ENCODE measurements at places on chromosomes 4 and X.

- DNase-seq: no peak
These were observed 80.7 kb upstream of the PSAPL1 start for GRCh38 chr4:7515390-7515902.

DNA sequence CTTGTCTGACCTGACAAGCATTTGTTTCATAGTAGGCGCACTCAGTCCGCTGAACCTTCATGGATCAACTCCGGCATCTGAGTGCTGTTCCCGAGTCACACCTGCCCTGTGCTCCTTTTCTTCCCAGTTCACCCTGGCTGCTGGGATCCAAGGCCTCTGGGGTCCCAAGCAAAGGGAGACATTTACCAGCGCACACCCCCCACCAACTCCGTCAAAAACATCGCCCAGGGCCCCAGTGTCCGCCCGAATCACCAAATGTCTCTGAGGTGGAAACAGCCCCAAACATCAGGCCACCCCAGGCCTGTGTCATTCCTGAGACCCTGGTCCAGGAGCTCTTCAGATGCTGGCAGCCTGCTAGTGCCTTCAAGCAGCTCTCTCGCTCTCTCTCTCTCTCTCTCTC lies 5.1 kb downstream of the BLOC1S4 start:
- no peak for DNase-seq

DNA sequence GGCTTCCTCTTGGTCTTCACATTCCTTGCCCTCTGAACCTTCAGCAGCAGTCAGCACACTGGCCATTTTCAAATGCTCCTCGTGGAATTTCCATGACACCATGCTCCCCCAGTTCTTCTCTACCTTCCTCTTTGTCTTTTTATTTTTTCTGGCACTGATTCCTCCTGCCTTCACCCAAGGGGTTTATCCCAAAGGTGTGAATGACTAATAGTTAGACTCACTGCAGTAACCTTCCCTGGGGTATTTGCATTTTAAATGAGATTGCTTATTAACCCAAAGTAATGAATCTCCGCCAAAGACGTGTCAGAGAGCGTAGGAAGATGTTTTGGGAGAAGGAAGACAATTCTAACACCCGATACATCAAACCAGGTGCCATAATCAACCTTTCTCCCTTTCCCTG lies 36.2 kb downstream of the CD40LG start:
- DNase-seq: no peak

DNA sequence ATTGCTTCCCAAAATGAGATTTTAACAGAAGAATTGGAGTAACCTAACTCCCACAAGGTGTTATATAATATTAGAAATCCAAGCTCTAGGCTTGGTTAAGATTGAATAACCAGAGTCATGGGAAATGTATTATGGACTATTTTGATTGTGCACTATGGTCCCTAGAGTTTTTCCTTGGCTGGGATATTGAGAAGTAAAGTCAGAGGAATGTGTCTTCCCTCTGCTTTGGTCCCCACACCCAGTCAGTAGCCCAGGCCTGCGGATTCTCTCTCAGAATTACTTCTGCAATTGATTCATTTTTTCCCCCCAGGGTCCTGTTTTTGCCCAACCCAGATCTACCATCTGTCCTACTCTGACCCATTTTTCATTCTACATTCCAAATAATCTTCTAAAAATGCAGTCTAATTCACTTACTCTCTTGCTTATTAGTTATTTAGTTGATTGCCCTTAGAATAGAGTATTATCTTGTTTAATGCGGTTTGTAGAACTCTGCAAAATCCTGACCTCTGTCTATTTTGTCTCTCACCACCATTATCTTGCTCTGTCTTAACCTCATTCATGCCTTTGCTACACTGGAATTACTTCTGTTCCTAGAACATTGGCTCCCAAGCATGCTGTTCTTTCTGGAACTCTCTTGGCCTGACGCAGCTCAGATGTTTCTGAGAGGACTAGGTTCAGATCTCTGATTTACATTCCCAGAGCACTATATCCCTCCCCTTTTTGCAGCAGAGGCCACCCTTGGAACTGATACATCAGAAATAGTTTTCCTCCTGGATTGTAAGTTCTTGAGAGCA lies 23.6 kb downstream of the GUCY1A1 start:
- no peak for DNase-seq

- no peak for DNase-seq
These were observed 17.3 kb upstream of the NDUFC1 start for GRCh38 chr4:139319571-139319970.

DNA sequence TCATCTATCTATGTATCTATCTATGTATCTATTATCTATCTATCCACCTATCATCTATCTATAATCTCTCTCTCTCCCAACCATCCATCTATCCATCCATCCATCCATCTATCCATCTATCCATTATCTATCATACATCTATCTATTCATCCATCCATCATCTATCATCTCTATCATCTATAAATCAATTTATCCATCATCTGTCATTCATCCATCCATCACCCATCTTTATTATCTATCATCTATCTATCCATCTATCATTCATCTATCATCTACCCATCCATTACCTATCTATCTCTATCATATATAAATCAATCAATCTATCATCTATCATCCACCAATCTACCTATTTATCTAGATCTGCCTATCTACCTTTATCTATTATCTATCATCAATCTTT lies 69.4 kb upstream of the PPP2R3B start:
- DNase-seq: no peak

DNA sequence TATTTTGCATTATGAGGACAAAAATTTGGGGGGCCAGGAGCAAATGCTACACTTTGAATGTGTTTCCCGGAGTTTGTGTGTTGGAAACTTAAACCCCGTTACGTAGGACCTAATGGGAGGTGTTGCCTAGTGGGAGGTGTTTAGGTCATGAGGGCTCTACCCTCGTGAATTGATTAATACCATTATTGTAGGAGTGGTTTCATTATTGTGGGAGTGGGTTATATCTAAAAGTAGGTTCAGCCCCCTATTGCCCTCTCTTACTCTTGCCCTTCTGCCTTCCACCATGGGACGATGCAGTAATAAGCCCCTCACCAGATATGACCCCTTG lies 15.5 kb downstream of the UBA6 start:
- DNase-seq: no peak

DNA sequence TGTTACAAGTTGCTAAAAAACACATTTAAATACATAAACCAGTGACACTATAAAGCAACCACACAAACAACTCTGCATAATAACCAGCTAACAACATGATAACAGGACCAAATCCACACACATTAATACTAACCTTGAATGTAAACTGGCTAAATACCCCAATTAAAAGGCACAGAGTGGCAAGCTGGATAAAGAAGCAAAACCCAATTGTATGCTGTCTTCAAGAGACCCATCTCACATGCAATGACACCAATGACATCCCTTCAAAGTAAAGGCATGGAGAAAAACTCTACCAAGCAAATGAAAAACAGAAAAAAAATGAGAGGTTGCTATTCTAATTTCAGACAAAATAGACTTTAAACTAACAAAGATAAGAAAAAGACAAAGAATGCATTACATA lies 34.4 kb upstream of the USP46 start:
- no peak for DNase-seq

GRCh38 chr4:163544407-163545038 lies 50.0 kb downstream of the TMA16 start:
- DNase-seq: peak; percentile 68

GRCh38 chr4:76841026-76841425 lies 56.9 kb downstream of the SOWAHB start:
- no peak for DNase-seq

GRCh38 chr4:161187569-161187968 lies 976.2 kb downstream of the FSTL5 start:
- no peak for DNase-seq

DNA sequence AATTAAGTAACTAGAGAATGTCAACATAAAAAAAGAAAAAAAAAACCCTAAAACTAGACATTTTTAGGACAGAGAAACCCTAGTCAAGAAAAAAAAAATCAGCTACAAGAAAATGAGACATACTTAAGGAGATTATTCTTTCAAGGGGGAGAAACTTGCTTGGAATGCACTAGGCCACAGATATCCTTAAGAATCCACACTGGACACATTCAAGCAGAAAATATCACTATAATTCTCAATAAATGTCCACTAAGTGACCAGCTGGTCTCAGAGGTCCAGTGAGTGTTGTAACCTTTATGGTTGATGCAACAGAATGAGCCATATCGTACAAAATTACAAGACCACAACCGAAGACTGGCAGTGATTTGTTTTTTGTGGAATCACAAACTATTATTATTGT lies 15.6 kb upstream of the IBSP start:
- DNase-seq: no peak
